Omental fat pad (tissue), 4 donors: ENCODE measurements at places on chromosomes 5 and 9. TPM values are rescaled to one million over a fixed set of nuclear protein-coding genes. Genes with fewer than 3 reads are reported as not detected.

INSL4 gene
- not detected for total RNA-seq

CD72 gene
- total RNA-seq, result 3.8 TPM

TEX48 gene
- not detected for total RNA-seq

THBS4 gene
- total RNA-seq, result 78.7 TPM

ARHGEF37 gene
- 3.1 TPM for total RNA-seq

C9orf153 gene
- 0.38 TPM for total RNA-seq

RASGRF2 gene
- total RNA-seq, result 13.0 TPM

SLC2A6 gene
- total RNA-seq, result 3.8 TPM

TPPP gene
- total RNA-seq, result 3.9 TPM

DOK3 gene
- 15.2 TPM for total RNA-seq

C5orf34 gene
- 1.3 TPM for total RNA-seq

PCDHB16 gene
- 2.3 TPM for total RNA-seq

IL5 gene
- not detected for total RNA-seq

OGN gene
- 24.6 TPM for total RNA-seq

IL9 gene
- total RNA-seq, result not detected

CNTNAP3B gene
- 13.8 TPM for total RNA-seq

GABRA6 gene
- total RNA-seq, result not detected

DOCK8 gene
- 18.1 TPM for total RNA-seq

SH3RF2 gene
- 3.2 TPM for total RNA-seq

IL17B gene
- 1.1 TPM for total RNA-seq

NUTM2F gene
- not detected for total RNA-seq

CNTFR gene
- total RNA-seq, result 81.5 TPM

FUT7 gene
- 3.6 TPM for total RNA-seq

OR1N1 gene
- not detected for total RNA-seq

C5orf52 gene
- total RNA-seq, result not detected

IRX2 gene
- total RNA-seq, result not detected

NTNG2 gene
- 1.8 TPM for total RNA-seq

SV2C gene
- total RNA-seq, result 0.09 TPM

C5orf58 gene
- total RNA-seq, result not detected

STRBP gene
- 8.8 TPM for total RNA-seq

KIF4B gene
- total RNA-seq, result not detected

ADAMTSL2 gene
- total RNA-seq, result 0.63 TPM

PRR7 gene
- total RNA-seq, result 2.8 TPM

DNAH5 gene
- 0.46 TPM for total RNA-seq

SNCAIP gene
- total RNA-seq, result 11.5 TPM

SCGB3A2 gene
- not detected for total RNA-seq

SMC5 gene
- total RNA-seq, result 20.8 TPM

CACNA1B gene
- not detected for total RNA-seq

IL13 gene
- total RNA-seq, result not detected

DIMT1 gene
- total RNA-seq, result 31.6 TPM

HSPB3 gene
- not detected for total RNA-seq

FNIP1 gene
- 51.2 TPM for total RNA-seq

RNF208 gene
- 0.65 TPM for total RNA-seq

TMEM174 gene
- not detected for total RNA-seq

ACOT12 gene
- total RNA-seq, result not detected

HAVCR2 gene
- total RNA-seq, result 11.7 TPM

FOXD4L6 gene
- total RNA-seq, result not detected

INIP gene
- total RNA-seq, result 14.0 TPM

TMEM215 gene
- total RNA-seq, result not detected

NME5 gene
- total RNA-seq, result 2.3 TPM

TMEM252 gene
- total RNA-seq, result not detected

OSMR gene
- total RNA-seq, result 106 TPM
